ENCODE measurements at places on chromosomes 4 and X.

DNA sequence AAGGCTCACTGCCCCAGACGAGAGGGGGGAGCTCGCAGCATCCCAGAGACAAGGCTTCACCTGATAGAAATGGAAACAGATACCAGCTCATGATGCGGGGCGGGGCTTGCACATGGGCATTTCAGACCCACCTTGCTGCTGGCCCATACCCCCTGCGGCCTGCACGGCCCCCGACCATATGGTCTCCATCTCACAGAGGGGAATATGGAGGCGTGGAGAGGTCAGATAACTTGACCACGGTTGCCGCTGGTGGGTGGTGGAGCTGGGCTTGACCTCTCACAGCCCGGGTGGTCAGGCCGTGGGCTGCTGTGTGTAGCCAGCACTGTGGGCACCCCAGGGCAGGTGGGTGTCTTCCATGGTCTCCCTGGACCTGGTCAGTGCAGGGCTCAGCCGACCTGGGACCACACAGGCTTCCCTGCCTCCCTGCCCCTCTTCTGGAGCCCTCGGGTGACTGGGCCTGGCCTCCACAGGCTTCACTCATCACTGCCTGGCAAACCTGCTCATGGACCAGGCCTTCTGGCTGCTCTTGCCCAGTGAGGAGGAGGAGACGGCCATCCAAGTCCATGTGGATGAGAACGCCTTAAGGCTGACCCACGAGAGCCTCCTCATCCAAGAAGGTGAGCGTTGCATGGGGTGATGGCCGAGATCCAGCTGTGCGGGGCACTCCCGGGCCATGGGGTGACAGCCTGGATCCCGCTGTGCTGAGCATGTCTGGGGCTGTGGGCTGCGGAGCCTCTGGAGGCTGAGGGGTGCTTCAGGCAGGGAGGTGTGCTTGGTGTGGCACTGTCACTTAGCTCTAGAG is 16.8 kb downstream of the SH3TC1 start:
- peaks cover 11% of the 10 kb centered on the region for H3K4me1 ChIP-seq
- peaks cover 48% of the 10 kb centered on the region for H3K36me3 ChIP-seq
- no peak overlapping the region for H3K4me3 ChIP-seq
- no peaks in the 10 kb centered on the region for H3K27me3 ChIP-seq

DNA sequence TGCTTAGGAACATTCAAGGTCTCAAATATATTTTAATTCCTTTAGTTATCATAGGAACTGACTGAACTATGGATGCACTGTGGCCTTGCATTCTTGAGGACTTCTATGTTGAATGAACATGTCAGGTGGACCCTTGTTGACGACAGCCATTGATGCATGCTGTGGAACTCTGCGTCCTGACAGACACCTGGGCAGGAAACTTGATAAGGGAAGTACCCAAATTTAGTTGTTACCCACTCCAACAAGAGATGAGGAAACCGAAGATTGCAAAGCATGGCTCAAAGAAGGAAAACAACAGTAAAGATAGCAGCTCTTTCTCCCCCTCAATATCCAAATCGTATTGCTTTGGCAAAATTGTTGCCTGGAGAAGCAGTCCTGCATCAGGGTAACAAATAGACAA is 540.0 kb upstream of the NR3C2 start:
- H3K27ac ChIP-seq = no peak overlapping the region
- H3K27me3 ChIP-seq = no peaks in the 10 kb centered on the region
- DNase-seq = no peak
- H3K4me1 ChIP-seq = peaks cover 8% of the 10 kb centered on the region
- H3K36me3 ChIP-seq = peaks cover 5% of the 10 kb centered on the region

DNA sequence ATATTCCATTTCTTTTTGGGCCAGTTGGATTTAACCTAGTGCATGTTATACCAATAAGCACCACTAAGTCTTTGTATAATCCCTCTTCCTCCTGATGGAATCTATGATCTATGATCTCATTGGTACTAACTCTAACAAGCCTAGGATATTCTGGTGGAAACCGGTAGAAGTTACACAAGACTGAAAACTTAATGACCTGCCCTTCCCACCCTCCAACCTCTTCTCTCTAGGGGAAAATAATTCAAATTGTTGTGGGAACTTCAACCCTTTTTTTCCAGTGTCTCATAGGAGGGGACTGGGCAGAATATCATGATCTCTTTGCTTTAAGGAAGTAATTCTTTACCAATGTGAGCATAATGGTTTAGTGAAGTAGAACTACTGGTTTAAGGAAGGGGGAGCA is 289.5 kb upstream of the BOD1L1 start:
- no peaks in the 10 kb centered on the region for H3K4me1 ChIP-seq
- no peak for DNase-seq
- H3K27ac ChIP-seq = no peak overlapping the region
- no peak overlapping the region for H3K4me3 ChIP-seq
- H3K36me3 ChIP-seq = no peaks in the 10 kb centered on the region

GRCh38 chr4:1305261-1305711 is 15.6 kb downstream of the MAEA start:
- peaks cover 27% of the 10 kb centered on the region for H3K36me3 ChIP-seq
- no peak overlapping the region for H3K27ac ChIP-seq
- no peak overlapping the region for H3K4me3 ChIP-seq
- H3K4me1 ChIP-seq = peaks cover 46% of the 10 kb centered on the region

- DNase-seq = no peak
- no peaks in the 10 kb centered on the region for H3K27me3 ChIP-seq
- H3K4me1 ChIP-seq = peaks cover 11% of the 10 kb centered on the region
- H3K27ac ChIP-seq = peak overlapping the region; percentile 99
- peaks cover 5% of the 10 kb centered on the region for H3K36me3 ChIP-seq
These were observed 815 bp downstream of the HCCS start for GRCh38 chrX:11111947-11112346.

DNA sequence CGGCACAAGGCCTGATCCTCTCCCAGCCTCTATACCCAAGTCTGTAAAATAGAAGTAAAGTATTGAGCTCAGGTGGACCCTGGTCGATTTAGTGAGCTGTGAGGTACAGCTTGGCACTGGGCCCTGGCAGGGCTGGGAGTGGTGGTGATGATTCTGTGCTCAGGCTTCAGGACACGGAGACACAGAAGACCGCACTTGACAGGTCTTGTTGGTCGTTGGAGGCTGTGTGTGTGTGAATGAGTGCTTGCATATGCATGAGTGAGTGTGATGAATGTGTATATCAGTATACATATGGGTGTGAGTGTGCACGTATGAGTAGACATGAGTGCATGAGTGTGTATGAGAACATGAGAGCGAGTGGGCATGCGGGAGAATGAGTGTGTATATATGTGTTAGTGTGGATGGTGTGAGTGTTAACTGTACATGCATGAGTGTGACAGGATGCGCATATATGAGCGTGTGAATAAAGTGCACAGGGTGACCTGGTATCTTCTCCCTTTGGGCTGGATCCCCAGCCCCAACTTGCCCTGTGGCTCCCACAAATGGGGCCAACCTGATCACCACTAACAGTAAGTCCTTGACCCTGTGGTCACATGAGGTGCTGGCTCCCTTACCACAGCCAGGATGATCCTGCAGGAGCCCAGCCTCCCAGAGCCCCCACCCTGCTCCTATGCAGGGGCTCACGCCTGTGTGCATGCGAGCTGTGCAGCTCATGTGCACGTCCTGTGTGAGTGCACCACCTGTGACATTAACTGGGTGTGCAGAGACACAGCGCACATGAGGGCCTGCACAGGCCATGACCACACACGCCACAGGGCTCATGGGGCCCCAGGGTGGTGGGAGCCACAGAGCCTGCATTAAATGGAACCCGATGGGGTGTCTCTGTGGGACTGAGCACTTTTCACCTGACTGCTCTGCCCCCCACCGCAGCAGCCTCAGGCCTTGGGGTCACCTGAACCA is 20.8 kb downstream of the SH3BP2 start:
- peaks cover 41% of the 10 kb centered on the region for H3K36me3 ChIP-seq
- H3K27me3 ChIP-seq = no peaks in the 10 kb centered on the region
- peaks cover 67% of the 10 kb centered on the region for H3K4me1 ChIP-seq
- no peak for DNase-seq
- H3K27ac ChIP-seq = peak overlapping the region; percentile 6
- H3K4me3 ChIP-seq = peak overlapping the region; percentile 88

DNA sequence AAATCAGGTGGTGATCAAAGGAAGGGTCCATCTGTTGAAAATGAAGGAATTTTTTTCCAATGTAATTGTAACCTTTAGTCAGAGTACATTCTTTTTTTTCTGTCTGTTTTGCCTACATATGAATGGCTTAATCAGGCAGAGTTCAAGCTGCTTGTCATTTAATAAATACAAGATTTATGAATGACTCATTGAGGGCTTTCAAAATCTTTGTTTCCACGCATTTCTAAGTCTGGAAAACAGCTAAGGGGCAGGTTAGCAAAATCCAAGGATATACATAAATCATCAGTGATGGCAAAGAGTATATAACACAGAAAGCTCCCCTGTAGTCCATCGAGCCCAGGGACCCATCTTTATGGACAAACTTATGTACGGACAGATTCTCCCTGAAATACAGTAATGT is 1.8 kb downstream of the CA5B start:
- H3K4me1 ChIP-seq = peaks cover 34% of the 10 kb centered on the region
- peaks cover 3% of the 10 kb centered on the region for H3K36me3 ChIP-seq
- H3K27me3 ChIP-seq = no peaks in the 10 kb centered on the region
- DNase-seq = no peak

DNA sequence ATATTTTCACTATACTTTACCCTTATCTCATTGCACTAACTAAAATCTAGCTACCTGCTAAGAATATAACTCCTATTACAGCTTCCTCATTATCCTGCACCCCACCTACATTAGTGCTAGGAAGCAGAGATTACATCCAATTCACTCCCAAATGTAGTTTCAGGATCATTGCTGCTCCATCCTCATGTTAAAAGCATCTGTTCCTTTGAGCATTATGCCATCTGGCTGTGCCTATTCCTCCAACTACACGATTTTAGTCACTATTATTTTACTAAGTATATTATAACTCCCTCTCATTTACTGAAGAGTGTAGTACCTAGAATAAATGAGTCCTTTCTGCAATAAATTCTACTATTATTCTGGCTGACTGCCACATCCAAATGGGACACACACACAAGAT is 1586.9 kb downstream of the TECRL start:
- no peaks in the 10 kb centered on the region for H3K4me1 ChIP-seq
- DNase-seq = no peak
- no peaks in the 10 kb centered on the region for H3K36me3 ChIP-seq
- no peak overlapping the region for H3K27ac ChIP-seq
- H3K27me3 ChIP-seq = no peaks in the 10 kb centered on the region

DNA sequence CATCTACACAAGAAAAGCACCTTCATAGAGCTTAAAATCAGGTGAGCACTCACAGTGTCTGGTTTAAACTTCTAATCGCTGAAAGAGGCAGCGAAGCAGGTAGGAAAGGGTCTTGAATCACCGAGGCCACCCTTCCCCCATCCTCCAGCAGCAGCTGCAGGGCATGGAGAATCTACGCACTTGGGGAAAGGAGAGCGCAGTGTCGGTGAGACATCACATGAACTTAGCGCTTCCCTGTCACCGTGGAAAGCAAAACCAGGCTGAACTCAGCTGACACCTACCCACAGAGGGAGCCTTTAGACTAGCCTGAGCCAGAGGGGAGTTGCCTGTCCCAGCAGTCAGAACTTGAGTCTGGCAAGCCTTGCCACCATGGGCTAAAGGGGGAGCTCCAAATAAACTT is 197.2 kb upstream of the ZFP42 start:
- H3K27me3 ChIP-seq = no peaks in the 10 kb centered on the region
- no peaks in the 10 kb centered on the region for H3K36me3 ChIP-seq
- H3K4me1 ChIP-seq = no peaks in the 10 kb centered on the region
- no peak overlapping the region for H3K4me3 ChIP-seq

- H3K36me3 ChIP-seq = peaks cover 1% of the 10 kb centered on the region
- no peak for DNase-seq
- H3K4me3 ChIP-seq = peak overlapping the region; percentile 83
- H3K27me3 ChIP-seq = peaks cover 35% of the 10 kb centered on the region
These were observed 325.5 kb upstream of the F9 start for GRCh38 chrX:139204898-139205667.

DNA sequence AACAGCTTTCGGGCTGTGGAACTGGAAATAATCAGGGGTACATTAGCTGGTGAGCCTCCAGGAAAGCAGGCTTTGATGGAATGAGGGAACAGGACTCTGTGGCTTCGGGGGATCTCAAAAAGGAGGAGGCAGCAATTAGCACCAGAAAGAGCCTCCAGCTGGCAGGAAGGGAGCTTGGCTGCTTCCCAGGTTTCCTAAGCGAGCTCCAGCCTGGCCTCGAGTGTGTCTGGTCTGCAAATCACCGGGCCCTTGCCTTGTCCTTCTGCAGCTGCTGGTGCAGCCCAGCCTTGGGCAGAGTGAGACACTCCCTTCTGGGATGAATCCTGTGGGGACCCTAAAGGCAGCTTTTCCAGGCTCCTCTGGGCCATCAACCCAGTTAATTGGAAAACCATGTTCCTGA is 10.7 kb upstream of the PDHA1 start:
- no peak overlapping the region for H3K27ac ChIP-seq
- no peaks in the 10 kb centered on the region for H3K4me1 ChIP-seq
- no peak for DNase-seq
- H3K36me3 ChIP-seq = peaks cover 4% of the 10 kb centered on the region
- H3K4me3 ChIP-seq = no peak overlapping the region

- no peak overlapping the region for H3K4me3 ChIP-seq
- H3K4me1 ChIP-seq = no peaks in the 10 kb centered on the region
- H3K36me3 ChIP-seq = no peaks in the 10 kb centered on the region
These were observed 67.1 kb downstream of the SHROOM2 start for GRCh38 chrX:9853307-9853706.

DNA sequence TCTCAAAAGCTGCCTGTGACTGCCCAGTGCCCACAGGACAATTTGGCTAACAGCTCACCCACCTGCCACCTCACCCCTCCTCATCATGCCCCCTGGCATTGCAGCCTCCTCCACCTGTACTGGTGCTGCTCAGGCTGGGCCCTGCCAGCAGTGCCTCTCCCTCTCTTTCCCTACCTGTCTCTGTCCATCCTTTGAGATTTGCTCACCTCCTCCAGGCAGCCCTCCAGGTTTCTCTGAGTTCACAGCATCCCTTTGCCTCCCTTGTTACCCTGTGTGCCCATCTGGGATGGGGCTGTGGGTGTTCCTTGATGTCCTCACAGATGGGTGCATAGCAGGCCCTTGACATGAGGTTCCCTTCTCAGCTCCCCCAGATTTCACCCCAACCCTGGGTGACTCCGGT is 224.9 kb downstream of the AFAP1 start:
- no peak overlapping the region for H3K4me3 ChIP-seq
- peaks cover 11% of the 10 kb centered on the region for H3K27me3 ChIP-seq
- no peak overlapping the region for H3K27ac ChIP-seq
- no peaks in the 10 kb centered on the region for H3K36me3 ChIP-seq

- no peaks in the 10 kb centered on the region for H3K36me3 ChIP-seq
- DNase-seq = no peak
- H3K4me1 ChIP-seq = no peaks in the 10 kb centered on the region
- no peak overlapping the region for H3K4me3 ChIP-seq
These were observed 159.4 kb upstream of the TENM3 start for GRCh38 chr4:182083671-182084410.

DNA sequence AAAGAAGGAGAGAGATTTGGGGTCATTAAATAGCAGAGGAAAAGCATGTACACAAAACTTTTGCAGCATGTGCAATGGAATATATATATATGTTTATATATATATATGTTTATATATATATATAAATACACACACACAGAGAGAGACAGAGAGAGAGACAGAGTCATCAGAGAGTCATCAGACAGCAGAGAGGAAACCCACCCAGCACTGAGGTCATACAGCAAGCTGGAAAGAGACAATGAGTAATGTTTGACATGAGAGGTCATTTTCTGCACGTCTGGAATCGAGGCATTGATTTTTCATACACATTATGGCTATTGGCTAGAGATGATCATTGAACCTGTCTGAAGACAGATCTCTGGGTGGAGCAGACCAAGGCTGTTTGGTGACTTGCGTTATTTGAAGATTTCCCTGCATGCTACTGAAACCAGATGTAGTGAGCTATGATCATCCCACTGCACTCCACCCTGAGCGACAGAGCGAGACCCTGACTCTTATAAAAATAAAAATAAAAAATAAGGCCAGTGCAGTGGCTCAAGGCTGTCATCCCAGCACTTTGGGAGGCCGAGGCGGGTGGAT is 48.8 kb upstream of the SHOX start:
- peaks cover 7% of the 10 kb centered on the region for H3K27me3 ChIP-seq
- H3K4me3 ChIP-seq = no peak overlapping the region
- no peaks in the 10 kb centered on the region for H3K36me3 ChIP-seq
- no peak overlapping the region for H3K27ac ChIP-seq
